ENCODE measurements at places on chromosomes 16 and 17.

DNA sequence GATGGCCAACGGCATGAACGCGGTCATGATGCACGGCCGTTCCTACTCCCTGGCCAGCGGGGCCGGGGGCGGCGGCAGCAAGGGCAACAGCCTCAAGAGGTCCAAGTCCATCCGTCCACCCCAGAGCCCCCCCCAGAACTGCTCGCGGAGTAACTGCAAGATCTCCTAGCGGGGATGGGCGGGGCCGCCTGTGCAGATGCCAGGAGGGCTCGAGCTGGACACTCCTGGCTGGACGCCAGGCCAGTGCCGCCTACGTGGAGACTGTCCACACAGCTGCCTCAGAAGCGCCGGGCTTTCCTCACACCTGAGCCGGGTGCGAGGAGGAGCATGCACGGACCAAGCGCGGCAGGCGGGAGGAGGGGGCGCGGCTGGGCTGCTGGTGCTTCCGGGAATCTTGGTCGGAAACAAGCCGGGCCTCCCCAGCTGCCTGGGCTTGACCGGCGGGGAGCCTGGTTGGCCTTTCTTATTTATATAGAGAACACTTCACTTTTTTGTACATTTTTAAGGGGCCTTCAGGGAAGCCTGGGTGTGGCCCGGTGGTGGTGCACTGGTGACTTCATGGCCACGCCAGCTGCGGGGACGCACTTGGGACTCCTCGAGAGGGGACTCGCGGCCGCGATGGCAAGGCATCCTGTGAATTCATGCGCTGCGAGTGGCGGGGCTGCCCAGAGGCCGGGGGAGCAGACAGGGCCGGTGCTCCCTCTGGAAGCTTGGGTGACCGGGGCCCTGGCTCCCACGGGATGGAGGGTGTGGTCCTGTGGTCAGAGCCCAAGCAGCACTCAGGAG lies 3.1 kb upstream of the WFIKKN1 start:
- DNase-seq, result no peak

DNA sequence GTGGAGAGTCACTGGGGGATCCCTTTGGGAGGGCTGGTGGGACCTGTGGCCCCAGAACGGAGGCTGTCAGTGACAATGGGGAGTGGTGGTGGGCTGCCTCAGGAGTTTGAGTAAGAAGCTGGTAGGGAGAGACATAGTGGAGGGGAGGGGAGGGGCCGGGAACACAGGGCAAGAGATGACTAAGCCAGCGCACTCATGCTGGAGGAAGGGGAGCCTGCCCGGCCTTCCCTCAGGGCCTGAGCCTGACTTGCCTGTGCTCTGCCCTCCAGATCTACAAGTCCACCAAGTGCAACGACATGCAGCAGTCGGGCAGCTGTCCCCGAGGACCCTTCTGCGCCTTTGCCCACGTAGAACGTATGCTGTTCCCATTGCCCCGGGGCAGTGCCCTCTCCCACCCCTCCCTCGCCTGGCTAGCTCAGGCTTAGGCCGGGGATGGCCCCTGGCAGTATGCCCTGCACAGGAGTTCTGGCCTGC lies 29.3 kb downstream of the UNC13D start:
- no peak for DNase-seq

- DNase-seq, result no peak
These were observed 9.3 kb upstream of the MAF start for GRCh38 chr16:79609861-79610260.

DNA sequence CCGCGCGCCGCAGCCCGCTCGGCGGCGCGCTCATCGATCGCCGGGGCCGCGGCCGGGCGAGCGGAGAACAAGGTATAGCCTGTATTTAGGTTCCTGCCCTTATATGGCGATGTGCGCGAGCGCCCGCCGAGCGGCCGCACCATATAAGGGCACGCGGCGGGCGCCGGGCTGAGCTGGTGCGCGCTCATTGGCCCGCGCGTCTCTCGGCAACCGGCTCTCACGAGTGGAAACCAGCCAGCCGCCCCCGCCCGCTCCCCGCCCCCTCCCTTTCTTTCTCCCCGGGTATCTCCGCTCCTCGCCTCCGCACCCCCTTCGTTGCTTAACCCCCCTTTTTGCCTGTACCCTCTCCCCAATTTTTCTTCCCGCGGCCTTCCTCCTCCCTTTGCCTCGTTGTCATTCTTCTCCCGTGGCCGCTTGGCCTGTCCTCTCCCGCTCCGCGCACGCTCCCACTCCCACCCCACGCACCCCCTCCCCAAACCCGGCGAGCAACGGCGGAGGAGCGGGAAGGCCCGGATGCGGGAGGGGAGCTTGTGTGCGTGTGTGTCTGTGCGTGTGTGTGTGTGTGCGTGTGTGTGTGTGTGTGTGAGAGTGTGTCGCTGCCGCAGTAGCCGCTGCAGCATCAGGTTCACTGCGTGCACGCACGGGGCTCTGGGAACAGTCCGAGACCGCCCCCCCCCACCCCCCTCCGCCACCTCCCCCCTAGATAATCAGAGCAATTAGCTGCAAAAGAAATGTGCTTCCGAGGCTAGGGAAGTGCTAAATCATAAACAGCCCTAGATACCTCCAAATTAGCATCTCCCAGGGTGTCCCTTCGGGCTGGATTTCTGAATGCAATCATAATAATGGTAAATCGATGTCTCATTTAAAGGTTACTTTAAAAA lies 13.5 kb upstream of the CBX8 start:
- DNase-seq, result peak; percentile 63

DNA sequence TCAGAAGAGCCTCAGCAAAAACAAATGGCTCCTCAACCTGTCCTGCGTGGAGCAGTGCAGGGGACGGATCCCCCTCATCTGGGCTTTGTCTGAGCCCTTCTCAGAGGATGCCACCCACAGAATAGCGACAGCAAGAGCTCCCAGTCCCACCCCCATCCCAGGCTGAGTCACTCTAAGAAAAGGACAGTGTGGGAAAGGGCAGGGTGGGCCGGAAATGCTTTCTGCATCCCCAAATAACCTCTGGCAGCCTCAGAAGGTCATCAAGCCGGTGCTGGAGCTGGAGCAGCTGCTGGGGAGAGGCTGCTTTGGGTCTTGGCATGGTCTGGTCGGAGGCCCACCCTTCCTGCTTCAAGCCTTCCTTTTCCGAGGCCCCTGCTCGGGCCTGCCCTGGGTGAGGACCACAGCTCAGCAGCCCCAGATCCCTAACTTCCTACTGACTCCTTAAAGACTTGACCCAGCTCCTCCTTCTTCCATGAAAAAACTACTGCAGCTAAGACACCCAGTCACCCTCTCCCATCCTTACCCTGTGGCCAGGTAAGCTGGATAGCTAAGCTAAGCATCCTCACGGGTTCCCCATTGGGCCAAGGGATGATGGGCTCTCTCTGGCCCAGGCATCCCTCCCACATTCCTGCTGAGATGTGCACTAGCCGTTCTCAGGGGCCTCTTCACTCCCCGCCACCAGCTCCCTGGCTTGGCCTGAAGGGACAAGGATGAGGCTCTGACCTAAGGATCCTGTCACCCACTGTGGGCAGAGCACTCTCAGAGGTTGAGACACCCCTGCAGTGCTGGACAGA lies 8.7 kb downstream of the SLC12A4 start:
- DNase-seq, result no peak

DNA sequence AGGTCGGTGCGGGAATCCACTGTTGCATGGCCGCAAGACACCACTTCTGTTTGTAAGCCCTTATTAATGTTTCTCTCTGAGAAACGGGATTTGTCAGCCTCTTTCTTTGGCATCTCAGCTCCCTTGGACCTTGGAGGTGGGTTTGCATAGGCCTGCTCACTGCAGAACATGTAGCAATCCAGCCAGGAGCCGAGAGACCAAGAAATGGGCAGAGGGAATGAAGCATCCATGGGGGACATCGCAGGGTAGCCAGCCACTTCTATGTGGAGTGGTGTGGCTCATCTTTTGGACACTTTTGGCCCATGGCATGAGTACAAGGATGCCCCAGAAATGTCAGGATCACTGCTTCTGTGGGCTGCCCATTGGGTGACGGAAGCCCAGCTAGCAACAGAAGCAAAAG lies 79.4 kb downstream of the GSG1L start:
- DNase-seq, result no peak

- no peak for DNase-seq
These were observed 221.0 kb downstream of the CCDC182 start for GRCh38 chr17:57523926-57524632.

GRCh38 chr16:53689636-53690035 lies 14.0 kb downstream of the RPGRIP1L start:
- DNase-seq, result no peak

- no peak for DNase-seq
These were observed 4.6 kb downstream of the IL21R start for GRCh38 chr16:27406511-27407128.

- no peak for DNase-seq
These were observed 35.1 kb upstream of the MGAT5B start for GRCh38 chr17:76833034-76833644.

DNA sequence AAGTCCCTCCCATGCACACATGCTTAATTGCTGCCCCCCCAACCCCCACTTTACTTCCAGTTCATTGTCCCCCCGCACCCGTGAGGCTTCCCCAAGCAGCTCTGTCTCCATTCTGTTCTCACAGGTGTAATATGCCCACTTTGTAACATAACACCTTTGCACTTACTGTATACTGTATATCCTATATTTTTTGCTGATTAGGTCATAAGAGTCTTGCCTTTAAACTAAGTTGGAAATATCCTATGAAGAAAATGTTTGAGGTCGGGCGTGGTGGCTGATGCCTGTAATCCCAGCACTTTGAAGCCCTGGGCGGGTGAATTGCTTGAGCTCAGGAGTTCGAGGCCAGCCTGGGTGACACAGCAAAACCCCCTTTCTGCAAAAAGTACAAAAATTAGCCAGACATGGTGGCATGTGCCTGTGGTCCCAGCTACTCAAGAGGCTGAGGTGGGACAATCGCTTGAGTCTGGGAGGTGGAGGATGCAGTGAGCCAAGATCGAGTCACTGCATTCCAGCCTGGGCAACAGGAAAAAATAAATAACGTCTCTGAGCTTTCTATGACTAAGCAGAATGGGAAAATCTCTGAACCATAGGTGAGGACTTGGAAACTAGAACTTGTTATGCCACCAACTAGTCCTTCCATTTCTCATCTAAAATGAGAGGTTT lies 76.1 kb downstream of the TNRC6C start:
- DNase-seq, result no peak

- no peak for DNase-seq
These were observed 12.8 kb upstream of the CDRT4 start for GRCh38 chr17:15480204-15480603.

DNA sequence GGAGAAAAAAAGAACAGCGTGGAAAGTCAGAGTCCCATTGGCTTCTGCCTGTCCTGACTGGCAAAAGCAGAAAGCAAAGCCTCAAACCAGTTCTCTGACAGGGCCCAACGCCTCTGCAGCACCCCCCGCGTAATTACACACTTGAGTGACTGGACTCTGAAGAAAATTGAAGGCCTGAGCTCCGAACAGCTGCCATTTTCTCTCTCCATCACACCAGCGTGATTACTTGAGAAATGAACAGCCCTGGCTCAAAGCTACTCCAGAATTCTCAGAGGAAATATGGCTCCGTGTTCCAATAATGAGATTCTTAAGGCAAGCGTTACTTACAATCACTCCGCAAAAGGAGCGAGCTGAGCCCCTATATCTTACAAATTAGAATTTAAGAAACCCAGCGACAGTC lies 142.7 kb upstream of the C17orf78 start:
- DNase-seq, result no peak

DNA sequence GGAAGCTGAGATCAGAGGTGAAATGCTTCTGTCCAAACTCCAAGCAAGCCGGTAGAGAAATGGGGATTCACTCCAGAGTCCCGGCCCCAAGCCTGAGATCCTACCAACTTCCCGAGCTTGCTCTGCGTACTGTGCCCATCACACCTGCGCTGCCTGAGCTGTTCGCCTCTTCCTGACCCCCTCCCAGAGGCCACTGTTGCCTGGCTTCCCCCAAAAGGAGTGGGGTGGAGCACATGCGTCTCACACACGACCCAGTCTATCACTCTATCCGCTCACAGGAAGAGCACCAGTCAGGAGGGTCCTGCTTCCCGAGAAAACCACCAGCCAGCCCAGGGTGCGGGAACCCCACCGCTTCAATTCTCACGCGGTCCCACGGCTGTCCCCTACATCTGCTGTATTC lies 13.5 kb upstream of the C16orf95 start:
- DNase-seq, result no peak

DNA sequence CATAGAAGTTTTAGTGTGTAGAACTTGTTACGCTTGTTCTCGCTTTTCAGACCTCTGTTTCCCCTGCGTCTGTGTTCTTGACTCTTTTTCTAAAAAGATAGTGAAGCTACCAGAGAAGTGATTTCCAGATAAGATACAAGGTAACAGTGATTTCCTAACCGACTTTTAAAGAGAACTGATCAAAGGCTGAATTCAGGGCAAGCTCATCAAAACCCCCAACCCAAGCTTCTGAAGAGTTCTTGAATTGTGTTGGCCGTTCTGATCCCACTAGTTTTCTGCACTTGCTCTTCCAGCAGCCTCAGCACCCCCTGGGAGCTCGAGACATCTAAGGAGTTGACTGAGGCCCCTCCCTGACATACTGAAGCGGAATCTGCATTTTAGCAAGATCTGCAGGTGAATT lies 12.7 kb upstream of the NSMCE1 start:
- no peak for DNase-seq

DNA sequence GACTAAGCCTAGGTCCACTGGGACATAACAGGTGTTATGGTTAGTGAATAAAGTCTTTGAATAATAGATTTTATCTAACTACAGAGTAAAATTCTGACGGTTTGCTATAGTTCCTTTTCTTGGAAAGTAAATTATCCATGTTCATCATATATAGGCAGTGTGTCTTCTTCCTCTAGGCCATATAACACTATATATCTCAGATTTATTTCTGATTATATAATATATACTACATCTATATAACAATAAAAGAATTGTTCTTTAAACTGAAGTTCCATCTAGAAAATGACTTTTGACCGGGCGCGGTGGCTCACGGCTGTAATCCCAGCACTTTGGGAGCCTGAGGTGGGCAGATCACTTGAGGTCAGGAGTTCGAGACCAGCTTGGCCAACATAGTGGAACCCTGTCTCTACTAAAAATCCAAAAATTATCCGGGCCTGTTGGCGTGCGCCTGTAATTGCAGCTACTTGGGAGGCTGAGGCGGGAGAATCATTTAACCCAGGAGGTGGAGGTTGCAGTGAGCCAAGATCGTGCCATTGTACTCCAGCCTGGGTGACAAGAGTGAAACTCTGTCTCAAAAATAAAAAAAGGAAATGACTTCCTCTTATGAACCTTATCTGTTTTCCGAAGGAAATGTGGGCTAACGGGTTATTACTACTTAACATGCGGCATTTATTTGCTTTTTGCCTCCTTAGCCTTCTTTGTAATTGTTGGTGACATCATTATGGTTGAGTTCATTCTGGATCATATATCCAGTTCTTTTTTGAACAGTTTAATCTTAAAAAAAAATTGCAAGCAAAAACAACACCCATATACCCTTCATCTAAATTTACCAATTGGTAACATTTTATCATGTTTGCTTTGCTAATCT lies 29.2 kb downstream of the NOL11 start:
- no peak for DNase-seq

GRCh38 chr17:55426851-55427586 lies 5.4 kb upstream of the MMD start:
- DNase-seq, result no peak

Data from C1 segment of cervical spinal cord (tissue), 14 donors.